ENCODE measurements at places on chromosomes 1 and 21. TPM values are rescaled to one million over a fixed set of nuclear protein-coding genes. Genes with fewer than 3 reads are reported as not detected.

TMEM222 gene
- total RNA-seq = 26.7 TPM

- peak overlapping the region; percentile 86 for H3K4me3 ChIP-seq
- H3K4me1 ChIP-seq = no peaks in the 10 kb centered on the region
- peaks cover 1% of the 10 kb centered on the region for H3K27me3 ChIP-seq
- no peaks in the 10 kb centered on the region for H3K36me3 ChIP-seq
- no peak overlapping the region for H3K27ac ChIP-seq
- DNase-seq = peak; percentile 18
These were observed 1.1 kb downstream of the ERO1B start for GRCh38 chr1:236280438-236281197.

LYPD8 gene
- not detected for total RNA-seq

GRCh38 chr1:9211291-9211811 is 23.2 kb upstream of the H6PD start:
- H3K4me3 ChIP-seq = no peak overlapping the region
- DNase-seq = no peak
- no peaks in the 10 kb centered on the region for H3K36me3 ChIP-seq
- H3K27me3 ChIP-seq = no peaks in the 10 kb centered on the region
- H3K4me1 ChIP-seq = no peaks in the 10 kb centered on the region
- no peak overlapping the region for H3K27ac ChIP-seq

DNA sequence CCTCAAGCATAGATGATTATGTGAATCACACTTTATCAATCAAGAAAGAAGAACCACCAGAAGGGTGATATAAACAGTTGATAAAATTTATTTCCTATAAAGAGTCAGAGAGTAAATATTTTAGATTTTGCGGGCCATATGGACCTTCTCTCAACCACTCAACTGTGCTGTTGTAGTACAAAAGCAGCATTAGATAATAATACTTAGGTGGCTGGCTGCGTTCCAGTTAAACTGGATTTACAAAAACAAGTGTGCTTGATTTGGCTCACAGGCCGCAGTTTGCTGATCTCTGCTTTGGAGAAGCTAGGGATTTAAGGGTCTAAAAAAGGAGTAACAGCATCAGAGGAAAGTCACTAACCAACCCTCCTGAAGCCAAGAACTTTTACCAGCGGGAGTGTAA is 1406.0 kb downstream of the KCNT2 start:
- no peak for DNase-seq
- H3K36me3 ChIP-seq = no peaks in the 10 kb centered on the region
- no peaks in the 10 kb centered on the region for H3K27me3 ChIP-seq
- no peak overlapping the region for H3K27ac ChIP-seq
- no peak overlapping the region for H3K4me3 ChIP-seq
- no peaks in the 10 kb centered on the region for H3K4me1 ChIP-seq

ST6GALNAC5 gene
- total RNA-seq = 0.14 TPM

DNA sequence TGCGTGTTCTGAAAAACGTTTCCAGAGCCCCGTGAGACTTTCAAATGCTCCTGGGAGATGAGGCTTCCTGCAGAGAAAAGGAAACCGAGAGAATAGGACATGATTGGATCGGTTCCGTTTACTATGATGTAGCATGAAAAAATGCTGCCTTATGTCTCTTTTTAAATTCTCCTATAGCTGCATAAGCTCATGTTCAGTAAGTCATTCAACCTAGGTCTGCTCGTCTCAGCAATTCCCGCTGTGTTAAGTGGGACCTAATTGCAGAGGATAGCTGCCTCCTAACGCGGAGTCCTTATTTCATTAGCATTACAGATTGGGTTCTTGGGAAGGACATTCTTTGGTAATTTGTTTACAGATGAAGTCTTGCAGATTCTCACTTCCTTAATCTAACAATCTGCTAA is 165.3 kb downstream of the GALNT2 start:
- H3K4me1 ChIP-seq = no peaks in the 10 kb centered on the region
- no peak for DNase-seq
- H3K27me3 ChIP-seq = no peaks in the 10 kb centered on the region
- no peak overlapping the region for H3K4me3 ChIP-seq

- H3K27me3 ChIP-seq = no peaks in the 10 kb centered on the region
- H3K36me3 ChIP-seq = no peaks in the 10 kb centered on the region
- no peak for DNase-seq
- no peak overlapping the region for H3K27ac ChIP-seq
- H3K4me3 ChIP-seq = no peak overlapping the region
These were observed 53.2 kb upstream of the RAVER2 start for GRCh38 chr1:64691626-64692025.

Measured in Caco-2 (cell line).